ENCODE measurements at places on chromosomes 6 and 20.
A peak's percentile ranks its signal among the peaks of the same experiment; 100 is the strongest.

- no peak for DNase-seq
Measured at GRCh38 chr6:154754152-154754551, 20.9 kb downstream of the SCAF8 start.

DNA sequence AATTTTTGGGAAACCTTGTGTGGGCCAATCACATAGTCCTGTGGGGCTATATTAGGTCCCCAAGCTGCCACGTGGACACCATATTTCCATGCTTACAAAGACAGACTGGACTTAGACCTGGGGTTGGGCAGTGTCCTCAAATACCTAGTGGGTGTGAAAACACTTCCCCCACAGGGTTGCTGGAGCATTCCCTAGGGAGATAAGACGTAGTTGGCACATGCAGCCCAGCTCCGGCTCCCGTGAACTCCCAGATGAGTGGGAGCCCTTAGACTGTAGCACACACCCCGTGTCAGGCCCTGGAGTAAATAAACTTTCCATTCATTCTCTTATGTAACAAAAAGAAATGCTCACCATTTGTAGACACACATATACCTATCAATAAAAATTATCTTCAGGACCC lies 14.2 kb downstream of the KCNG1 start:
- DNase-seq, result no peak

GRCh38 chr6:125174626-125175025 lies 21.1 kb downstream of the TPD52L1 start:
- no peak for DNase-seq

DNA sequence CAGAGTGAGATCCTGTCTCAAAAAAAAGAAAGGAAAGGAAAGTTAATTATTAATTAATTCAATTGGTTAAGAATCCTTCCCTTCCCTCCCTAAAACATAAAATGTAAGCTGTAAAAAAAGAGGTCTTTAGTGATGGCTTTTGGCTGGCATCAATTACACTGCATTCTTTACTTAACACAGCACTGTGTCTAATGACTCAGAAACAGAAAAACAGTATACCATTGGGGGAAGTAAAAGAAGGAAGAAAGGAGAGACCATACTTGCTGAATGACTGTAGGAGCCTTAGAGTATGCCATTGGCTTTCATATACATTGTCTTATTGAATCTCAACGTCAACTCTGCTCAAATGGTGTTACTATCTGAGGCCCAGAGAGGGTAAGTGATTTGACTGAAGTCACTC lies 18.3 kb upstream of the CITED2 start:
- DNase-seq, result no peak

DNA sequence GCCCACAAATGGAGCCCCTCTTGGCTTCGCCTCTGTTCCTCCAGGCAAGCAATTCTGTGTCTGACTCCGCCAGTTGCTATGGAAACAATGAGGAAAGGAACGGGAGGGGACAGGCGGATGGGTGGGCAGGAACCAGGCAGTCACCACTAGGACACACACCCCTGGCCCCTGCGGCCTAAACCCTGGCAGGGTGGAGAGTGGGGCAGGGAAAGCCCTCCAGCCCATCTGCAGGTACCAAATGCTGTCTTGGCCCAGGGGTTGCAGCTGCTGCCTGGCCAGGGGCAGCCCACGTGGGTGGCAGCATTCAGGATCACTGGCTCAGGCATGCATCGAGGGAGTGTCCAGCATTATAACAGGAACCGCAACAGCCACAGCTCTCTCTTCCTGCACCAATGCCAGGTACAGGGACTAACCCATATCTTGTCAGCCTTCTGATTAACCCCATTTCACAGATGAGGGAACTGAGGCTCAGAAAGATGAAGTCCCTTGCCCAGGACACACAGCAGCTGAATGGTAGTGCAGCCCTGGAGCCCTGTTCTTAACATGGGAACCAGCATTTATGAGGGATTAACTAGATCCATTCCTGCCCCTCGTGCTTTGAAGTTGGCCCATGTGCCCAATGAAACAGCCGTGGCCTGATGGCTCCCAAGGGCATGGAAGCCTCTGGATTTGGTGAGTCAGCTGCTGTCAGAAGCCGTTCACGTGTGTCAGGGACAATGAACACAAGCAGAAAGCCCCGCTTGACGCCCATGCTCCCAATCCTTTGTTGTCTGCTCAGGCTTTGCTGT lies 66.3 kb downstream of the NOL4L start:
- DNase-seq, result peak; percentile 49

GRCh38 chr6:29955783-29956182 lies 13.5 kb downstream of the HLA-A start:
- no peak for DNase-seq

DNA sequence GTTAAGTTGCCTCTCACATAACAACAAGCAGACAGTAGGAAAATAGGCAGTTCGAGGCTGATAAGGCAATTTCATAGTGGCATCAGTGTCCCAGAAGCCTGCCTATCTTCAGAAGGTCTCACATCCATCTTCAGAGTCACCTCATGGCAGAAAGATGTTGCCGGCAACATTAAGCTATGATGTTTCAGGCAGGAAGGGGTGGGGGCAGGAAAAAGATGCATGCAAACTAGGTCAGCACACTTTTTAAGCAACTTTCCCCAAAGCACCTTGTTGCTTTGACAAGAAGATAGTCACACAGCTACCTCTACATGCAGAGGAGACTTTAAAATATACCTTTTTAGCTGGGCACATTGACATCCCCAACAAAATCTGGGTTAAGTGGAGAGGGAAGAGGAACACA lies 43.2 kb upstream of the SMIM8 start:
- DNase-seq, result no peak

- DNase-seq, result no peak
Measured at GRCh38 chr6:32097364-32097763, 11.8 kb downstream of the TNXB start.

DNA sequence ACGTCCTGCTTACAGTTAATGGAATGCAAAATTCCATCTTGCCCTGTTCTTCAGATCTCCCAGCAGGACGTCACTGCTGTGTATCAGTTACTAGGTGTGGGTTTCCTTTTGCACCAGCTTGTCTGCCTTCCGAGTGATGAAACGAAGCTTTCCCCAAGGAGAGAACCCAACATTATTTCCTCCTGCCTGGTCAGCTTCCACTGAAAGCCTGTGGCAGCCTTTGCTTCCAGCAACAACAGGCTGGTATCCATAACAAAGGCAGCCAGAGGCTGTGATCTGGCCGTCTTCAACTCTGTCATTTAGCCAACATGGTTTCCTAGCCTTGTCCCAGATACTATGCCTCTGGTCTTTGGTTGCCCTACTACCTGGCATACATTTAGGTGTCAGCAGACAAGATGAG lies 78.9 kb upstream of the HEY2 start:
- DNase-seq, result no peak

DNA sequence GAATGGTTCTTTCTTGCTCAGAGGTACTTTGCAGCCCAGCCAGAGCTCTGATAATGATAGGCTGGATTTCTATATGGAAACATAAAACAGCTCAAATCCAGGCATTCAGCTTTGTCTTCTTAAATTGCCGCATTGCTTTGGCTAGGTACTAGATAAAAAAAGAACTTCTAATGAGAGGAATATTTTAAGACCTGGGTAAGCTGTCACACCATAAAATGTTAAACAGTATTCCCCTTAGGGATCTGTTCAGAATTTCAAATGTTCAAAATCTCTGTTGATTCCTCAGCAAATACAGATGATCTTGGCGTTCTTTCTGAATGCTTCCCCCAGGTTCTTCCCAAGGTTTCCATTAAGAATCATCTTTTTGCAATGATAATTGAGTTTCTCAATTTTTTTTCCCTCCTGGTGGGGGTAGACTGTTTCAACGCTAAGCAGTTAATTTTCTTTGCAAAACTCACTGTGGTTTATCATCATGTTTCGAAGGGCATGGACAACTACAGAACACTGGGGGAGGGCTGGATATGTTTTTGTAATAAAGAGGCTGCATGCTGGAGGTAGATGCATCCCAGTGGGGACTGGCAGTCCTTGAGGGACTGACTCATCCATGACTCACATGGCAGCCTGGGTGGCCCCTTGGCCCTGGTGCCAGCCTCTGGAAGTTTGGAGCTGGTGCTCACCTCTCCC lies 31.0 kb downstream of the TIAM2 start:
- DNase-seq, result peak; percentile 70

DNA sequence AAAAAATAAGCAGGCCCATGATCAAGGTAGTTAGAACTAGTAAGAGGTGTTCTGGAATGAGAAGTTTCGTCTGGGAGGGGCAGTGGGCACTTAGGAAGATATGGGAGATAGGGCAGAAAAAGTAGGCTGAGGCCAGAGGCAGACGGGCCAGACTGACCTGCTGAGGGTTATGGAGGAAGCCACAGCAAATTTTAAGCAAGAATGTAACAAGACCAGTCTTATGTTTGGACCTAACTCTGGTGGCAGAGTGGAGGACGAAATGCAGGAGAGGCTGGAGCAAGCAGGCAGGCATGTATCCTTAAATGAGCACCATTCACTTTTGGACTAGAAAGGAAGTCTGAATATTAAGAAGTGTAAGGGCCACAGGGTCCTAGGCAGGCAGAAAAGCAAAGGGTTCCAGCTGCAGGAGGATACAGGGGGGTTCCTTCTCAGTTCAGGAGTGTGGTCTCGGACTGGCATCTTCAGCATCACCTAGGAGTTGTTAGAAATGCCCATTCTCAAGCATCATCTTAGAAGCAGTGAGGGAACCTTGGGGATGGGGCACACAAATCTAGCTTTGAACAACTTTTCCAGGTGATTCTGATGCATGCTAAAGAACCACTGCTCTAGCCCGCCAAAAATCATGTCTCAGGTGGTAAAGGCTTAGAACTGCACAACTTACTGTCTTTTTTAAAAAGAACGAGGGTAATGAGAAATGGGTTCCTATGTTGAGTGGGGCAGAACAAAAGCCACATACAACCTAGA lies 1.7 kb upstream of the DSTN start:
- DNase-seq, result no peak

Data from BE2C (cell line).